Cardiac septum (tissue), 1 donor: ENCODE measurements at places on chromosomes 12 and 14. TPM values are rescaled to one million over a fixed set of nuclear protein-coding genes. Genes with fewer than 3 reads are reported as not detected.

PIANP gene
- total RNA-seq: 0.40 TPM

ANO4 gene
- total RNA-seq: 0.30 TPM

TMEM132C gene
- total RNA-seq: 0.27 TPM

TAS2R8 gene
- total RNA-seq: not detected

SLC17A8 gene
- not detected for total RNA-seq

ABCC9 gene
- total RNA-seq: 66.2 TPM

NEUROD4 gene
- not detected for total RNA-seq

CFAP251 gene
- total RNA-seq: 3.8 TPM

MARCHF9 gene
- 13.1 TPM for total RNA-seq

SOAT2 gene
- total RNA-seq: not detected

CMA1 gene
- total RNA-seq: 0.46 TPM

DNA sequence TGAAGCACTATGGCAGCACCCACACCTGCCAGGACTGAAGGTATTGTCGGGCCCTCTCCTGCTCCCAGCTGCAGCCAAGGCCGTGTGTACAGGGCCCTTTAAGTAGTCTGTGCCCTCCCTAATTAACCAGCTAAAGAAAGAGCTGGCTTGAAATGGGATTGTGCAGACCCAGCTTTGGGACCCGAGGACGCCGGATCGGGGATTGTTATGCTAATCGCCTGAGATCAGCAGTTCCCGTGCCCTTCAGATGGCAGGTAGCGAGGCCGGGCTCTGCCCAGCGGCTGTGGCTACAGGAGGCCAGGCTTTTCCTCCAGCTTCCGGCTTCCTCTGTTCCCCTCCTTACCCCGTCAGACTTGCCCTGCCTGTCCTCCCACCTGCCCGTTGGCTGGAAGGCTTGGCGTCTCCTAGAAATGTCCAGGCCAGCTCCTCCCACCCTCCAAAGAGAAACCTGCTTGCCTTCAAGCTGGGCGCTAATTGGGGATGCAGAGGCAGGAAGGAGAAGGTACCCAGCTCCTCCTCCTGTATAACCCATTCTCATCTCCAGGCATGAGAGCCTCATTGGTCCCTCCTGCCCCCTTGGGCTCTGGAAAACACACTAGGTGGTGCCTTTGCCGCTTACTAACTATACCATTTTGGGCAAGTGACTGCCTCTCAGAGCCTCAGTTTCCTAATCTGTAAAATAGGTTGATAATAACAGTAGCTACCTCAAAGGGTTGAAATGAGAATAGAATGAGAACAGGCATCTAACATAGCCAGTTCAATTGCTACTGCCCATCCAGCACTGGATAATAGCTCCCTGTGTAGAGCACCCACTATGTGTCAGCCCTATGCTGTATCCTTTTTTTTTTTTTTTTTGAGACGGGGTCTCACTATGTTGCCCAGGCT lies 25.8 kb upstream of the MSI1 start:
- no peak for DNase-seq

- DNase-seq: peak; percentile 88
Measured at GRCh38 chr12:20369305-20370013, 1.1 kb downstream of the PDE3A start.

DNA sequence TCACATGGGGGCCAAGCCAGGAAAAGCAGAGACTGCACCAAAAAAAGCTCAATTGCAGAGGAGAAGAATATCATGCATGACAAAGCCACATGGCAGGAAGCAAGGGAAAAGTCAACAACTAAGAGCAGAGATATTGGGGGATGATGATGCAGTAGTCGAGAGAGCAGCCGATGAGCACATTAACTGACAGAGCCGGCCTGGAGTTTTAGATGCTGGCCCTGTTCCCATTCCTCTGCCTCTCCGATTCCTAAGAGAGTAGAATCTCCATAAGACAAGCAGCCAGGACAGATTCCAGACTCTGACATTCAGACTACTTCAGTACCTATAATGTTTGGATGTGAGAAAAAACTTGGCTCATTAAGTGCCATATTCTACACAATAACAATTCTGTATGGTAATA lies 155.9 kb downstream of the KCNH5 start:
- no peak for DNase-seq

GRCh38 chr14:68283378-68284123 lies 464.0 kb downstream of the RAD51B start:
- peak; percentile 80 for DNase-seq

- no peak for DNase-seq
Measured at GRCh38 chr12:80659512-80660063, 47.8 kb upstream of the MYF6 start.

- no peak for DNase-seq
Measured at GRCh38 chr14:104794099-104794498, 1.4 kb downstream of the AKT1 start.

DNA sequence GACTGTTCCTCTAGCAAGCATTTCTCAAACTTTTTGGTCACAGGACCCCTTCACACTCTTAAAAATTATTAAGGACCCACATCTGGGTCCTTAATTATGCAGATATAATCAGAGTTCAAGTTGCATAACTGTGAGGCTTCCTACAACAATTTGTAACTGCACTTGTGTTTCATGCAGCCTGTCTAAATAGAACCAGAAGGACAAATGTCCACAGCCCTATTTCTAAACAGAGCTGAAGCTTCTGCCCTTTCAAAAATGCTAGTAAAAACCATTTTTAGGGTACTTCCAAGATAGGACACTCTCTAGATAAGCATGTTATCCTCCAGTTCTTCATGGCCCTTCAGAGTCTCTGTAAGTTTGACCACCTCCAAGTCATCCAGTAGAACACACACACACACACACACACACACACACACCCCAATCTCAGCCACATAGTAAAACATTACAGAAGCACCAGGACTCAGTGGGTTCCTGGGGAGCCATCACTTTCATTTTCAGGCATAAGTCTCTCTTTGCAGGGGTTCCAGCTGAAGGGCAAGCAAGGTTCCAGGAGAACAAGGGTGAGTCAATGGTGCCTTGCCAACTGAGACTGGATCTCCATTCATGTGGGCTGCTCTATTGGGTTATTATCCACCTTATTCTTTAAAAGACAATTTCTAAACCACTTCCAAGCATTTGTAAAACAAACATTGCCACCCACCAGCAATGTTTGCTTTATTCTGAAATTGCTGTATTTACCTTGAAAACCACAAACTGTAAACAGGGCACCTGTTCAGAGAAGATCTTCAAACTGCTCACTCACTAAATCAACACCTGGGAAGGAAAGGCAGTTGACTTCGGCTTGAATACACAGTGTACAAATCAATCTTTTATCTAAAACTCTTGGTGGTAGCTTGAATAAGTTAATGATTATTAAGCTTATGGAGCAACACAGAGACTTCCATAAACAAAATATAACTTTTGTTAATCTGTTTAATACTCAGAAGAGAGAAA lies 64.1 kb downstream of the ITPR2 start:
- no peak for DNase-seq

DNA sequence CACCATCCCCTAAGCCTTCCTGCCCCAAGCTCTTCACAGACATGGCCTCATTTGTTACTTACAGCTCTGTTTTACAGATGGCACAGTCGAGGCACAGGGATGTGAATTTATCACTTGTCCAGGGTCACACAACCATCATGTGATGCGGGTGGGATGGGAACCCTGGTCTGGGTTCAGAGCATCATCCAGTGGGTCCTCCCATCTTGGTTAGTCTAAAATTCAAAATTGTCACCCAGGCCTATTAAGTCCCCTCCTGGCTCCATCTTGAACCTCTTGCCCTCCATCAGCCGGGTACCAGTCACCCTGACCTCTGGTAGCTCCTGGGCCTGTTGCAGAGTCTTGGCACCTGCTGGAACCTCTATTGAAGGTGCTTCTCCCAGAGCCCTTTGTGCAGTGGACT lies 52.9 kb downstream of the ACACB start:
- DNase-seq: no peak

DNA sequence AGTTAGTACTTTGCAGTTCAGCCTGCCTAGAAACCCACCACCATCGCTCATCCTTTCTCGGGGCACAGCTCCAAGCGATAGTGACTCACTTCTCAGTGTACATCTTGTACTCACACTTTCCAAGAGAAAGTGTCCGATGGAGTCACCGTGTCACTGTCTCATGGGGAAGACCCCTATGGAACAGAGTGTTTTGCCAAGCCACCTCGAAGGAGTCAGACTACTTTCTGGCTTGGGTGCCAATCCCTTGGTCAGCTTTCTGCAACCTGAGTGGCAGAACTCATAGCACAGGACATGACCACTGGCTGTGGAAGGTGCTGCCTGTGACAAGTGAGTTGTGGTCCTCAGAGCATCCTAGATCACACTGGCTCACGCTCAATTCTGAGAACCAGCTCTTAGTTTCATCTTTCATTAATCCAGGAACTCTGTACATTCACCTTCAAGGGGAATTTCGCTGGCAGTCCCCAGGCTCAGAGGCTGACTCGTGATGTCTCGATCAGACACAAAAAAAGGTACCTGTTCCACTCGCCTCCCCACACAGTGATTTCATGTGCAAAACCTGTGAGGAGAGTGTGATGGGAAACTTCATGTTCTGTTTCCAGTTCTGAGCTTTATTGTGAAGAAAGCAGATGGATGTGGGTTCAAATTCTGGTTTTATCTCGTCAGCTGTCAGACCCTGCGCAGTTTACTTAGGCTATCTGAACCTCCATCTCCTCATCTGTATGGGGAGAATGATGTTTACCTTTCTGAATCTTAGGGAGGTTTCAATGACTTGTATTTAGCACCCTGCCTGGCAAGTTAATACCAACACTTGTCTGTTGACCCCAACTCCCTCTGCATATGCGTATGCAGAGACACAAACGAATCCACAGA lies 127.3 kb upstream of the CCND2 start:
- DNase-seq: no peak

GRCh38 chr14:52220924-52221811 lies 46.3 kb upstream of the PTGDR start:
- DNase-seq: no peak

GRCh38 chr14:99718811-99719192 lies 34.7 kb downstream of the CYP46A1 start:
- no peak for DNase-seq

DNA sequence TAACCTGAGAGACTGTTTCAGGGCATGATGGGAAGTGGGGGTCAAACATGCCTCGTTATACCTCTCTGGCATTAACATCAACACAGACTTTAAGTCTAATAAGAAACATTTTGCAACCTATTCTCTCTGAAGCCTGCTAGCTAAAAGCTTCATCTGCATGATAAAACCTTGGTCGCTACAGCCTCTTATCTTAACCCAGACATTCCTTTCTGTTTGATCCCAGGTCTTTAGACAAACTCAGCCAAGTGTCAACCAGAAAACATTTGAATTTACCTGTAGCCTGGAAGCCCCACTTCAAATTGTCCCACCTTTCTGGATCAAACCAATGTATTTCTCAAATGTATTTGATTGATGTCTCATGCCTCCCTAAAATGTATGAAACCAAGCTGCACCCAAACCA lies 9.1 kb downstream of the PPP2R3C start:
- DNase-seq: no peak

- no peak for DNase-seq
Measured at GRCh38 chr12:70722584-70723343, 85.5 kb upstream of the PTPRB start.
